ENCODE measurements at places on chromosomes 7 and 10. TPM values are rescaled to one million over a fixed set of nuclear protein-coding genes. Genes with fewer than 3 reads are reported as not detected.
A peak's percentile ranks its signal among the peaks of the same experiment; 100 is the strongest.

DNA sequence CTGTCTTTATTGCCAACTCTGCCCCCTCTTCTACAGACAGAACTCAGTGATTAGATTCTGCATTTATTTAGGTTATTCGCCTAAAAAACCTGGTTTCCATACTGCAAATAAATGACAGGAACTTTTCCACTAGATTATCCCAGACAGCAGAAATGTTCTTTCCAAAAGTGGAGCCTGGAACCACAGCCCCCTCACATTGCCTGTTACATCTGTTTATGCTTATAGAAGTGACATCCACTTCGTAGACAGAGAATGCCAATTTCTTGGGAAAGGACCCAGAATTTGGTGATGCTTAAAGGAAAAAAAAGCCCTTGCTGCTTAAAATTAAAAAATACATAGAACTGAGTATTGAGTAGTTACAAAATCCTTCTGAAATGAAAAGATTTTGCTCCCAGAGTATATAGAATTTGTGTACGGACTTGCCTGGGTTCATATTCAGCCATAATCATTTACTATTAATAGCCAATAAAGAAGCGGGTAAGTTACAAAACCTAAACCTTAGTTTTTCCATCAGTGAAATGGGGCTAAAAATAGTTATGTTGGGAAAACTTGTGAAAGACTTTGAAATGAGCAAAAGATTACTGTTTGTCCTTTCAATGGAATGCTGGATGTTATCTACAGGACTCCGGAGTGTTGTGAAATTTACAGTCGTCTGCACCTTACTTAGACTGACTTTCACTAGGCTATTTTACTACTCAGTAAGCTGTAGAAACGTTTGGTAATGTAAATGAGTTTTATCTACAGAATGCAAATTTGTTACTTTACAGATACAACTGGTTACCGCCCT, 1.1 kb upstream of the PPP1R9A start:
- no peaks in the 10 kb centered on the region for H3K27me3 ChIP-seq
- DNase-seq = peak; percentile 34
- H3K4me1 ChIP-seq = peaks cover 18% of the 10 kb centered on the region
- no peaks in the 10 kb centered on the region for H3K36me3 ChIP-seq

NUTM2E gene
- total RNA-seq = 0.37 TPM

GRCh38 chr10:49505076-49505475, 33.8 kb downstream of the ERCC6 start:
- H3K4me3 ChIP-seq = no peak overlapping the region
- DNase-seq = no peak
- H3K36me3 ChIP-seq = no peaks in the 10 kb centered on the region
- H3K4me1 ChIP-seq = no peaks in the 10 kb centered on the region
- H3K27ac ChIP-seq = no peak overlapping the region
- H3K27me3 ChIP-seq = no peaks in the 10 kb centered on the region

NPTX2 gene
- total RNA-seq = 3.0 TPM

GRCh38 chr10:122558452-122558851, 2.1 kb upstream of the DMBT1 start:
- DNase-seq = no peak
- H3K4me1 ChIP-seq = no peaks in the 10 kb centered on the region
- H3K36me3 ChIP-seq = no peaks in the 10 kb centered on the region
- no peak overlapping the region for H3K4me3 ChIP-seq
- no peak overlapping the region for H3K27ac ChIP-seq

GRCh38 chr7:16891874-16892643, 10.3 kb upstream of the AGR3 start:
- DNase-seq = no peak
- H3K36me3 ChIP-seq = no peaks in the 10 kb centered on the region
- H3K4me1 ChIP-seq = peaks cover 11% of the 10 kb centered on the region
- H3K27ac ChIP-seq = peak overlapping the region; percentile 56

- H3K4me3 ChIP-seq = no peak overlapping the region
- peak; percentile 7 for DNase-seq
- H3K27ac ChIP-seq = no peak overlapping the region
- H3K27me3 ChIP-seq = no peaks in the 10 kb centered on the region
- no peaks in the 10 kb centered on the region for H3K4me1 ChIP-seq
Observed at GRCh38 chr7:18505870-18506460, 10.4 kb downstream of the HDAC9 start.

- no peaks in the 10 kb centered on the region for H3K36me3 ChIP-seq
- no peak for DNase-seq
- no peak overlapping the region for H3K4me3 ChIP-seq
Observed at GRCh38 chr10:124568339-124568738, 106.7 kb downstream of the LHPP start.

DNA sequence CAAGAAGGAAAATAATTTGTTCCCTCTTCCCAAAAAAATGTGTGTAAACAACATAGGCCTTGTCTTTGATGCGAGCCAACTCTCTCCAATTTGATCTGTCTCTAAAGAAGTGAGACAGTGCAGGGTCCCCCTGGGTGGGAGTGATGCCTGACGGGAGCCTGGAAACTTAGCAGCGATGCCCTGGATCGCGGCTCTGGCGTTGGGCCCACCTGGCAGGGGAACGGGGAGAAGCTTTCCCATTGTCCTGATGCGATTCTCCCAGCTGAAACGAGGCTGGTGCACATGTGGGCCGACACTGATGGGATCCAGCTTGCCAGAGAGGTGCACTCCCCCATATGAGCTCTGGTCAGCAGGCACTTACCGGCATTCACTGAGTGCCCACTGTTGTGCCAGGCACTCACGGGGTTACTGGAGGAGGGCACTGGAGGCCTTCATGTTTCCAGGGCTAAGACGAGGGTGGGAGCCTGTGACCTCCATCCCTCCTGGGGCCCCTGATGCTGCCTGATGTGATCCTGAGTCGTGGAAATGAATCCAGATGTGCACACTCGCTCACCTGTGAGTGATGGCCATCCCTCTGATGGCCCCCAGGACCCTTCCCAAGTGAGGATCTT, 132.8 kb downstream of the PTPN20 start:
- H3K27me3 ChIP-seq = no peaks in the 10 kb centered on the region
- DNase-seq = no peak
- H3K36me3 ChIP-seq = no peaks in the 10 kb centered on the region
- peaks cover 4% of the 10 kb centered on the region for H3K4me1 ChIP-seq
